ENCODE measurements at places on chromosomes 12 and 14. TPM values are rescaled to one million over a fixed set of nuclear protein-coding genes. Genes with fewer than 3 reads are reported as not detected.

DNA sequence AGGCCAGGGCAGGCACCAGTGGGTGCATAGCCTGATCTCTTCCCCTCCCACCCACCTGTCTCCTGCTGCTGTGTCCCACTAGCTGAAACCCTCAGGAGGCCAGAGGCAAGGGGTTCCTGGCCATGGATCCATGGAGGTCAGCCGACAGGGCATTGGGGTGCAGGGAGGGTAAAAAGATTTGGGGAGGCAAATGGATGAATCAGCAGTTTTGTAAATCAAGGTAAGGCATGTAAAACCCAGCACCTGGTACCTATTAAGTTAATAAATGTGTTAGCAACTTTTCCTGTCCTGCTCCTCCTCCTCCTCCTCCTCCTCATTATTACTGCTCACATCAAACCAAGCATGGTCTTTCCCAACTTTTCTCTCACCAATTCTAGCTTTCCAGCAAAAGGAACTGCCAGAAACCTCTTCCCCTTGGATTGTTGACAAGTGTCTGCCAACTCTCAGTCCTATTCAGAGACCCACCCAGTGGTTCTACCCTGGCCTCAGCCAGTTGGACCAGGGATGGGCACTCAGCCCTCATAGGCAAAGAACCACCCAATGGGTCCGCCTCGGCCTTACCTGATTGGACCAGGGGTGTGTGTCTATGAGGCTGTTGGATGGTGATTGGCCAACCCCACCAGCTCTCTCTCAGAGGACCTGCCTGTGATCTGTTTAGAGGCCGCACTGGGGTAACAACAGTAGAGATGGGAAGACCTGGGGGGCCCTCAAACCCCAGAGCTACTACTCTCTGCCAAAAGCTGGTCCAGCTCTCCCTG, 155.7 kb upstream of the GSC start:
- no peak for DNase-seq

DNA sequence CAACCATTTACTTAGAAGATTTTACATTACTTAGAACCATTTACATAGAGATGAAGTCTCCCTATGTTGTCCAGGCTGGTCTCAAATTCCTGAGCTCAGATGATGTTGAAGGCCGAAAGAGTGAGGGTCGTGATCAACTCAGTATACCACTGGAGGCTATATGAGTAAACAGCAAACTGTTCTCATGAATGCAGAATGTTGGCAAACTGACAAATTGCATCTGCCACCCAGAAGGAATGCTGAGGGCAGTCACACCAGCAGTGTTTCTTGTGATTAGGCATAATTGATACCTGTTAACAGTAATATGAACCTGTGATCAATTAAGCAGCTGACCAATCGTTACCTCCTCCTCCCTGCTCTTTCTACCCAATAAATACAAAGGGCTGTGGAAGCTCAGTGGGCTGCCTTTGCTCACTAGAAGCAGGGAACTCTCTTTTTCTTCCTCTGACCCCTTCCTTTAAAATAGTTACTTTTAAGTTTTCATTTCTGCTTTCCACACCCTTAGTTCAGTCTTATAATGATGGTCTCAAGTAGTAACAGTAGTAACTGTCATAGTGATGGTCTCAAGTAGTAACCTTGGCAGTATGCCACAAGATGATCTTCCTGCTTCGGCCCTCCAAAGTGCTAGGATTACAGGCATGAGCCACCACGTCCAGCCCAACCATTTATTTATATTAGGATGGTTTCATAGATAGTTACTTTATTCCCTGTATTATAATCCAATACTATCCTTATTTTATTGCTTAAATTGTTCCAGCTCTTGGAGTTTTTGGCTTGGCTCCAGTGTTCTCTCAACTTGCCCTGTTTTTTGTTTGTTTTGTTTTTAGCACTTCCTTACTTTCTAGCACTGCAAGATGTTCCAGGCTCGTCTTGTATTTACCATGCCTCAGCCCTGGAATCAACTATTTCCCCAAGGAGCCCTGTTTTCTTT, 25.8 kb downstream of the LIMA1 start:
- DNase-seq, result no peak

DNA sequence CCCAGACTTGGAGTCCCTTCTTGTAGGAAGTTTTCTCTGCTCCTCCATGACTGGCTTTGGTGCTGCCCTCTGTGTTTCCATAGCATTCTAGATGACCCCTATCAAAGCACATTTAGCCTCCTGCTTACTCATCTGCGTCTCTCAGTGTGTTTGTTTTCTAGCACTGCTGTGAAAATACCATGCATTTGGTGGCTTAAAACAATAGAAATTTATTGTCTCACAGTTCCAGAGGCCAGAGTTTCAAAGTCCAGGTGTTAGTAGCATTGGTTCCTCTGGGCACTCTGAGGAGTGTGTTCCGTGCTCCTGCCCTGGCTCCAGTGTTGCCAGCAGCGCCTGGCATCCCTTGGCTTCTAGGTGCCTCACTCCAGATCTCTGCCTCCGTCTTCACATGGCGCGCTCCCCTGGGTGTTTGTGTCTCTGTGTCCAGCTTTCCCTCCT, 86.1 kb downstream of the CACNA1C start:
- DNase-seq, result no peak

Gene PHLDA1
- polyA plus RNA-seq, result 42.7 TPM

Gene PELI2
- polyA plus RNA-seq, result 11.0 TPM
